ENCODE measurements at places on chromosomes 1 and 21.

- DNase-seq = no peak
Observed at GRCh38 chr1:236356141-236356540, 37.9 kb upstream of the EDARADD start.

- peak; percentile 36 for DNase-seq
Observed at GRCh38 chr1:234897754-234898454, 230.7 kb downstream of the TOMM20 start.

DNA sequence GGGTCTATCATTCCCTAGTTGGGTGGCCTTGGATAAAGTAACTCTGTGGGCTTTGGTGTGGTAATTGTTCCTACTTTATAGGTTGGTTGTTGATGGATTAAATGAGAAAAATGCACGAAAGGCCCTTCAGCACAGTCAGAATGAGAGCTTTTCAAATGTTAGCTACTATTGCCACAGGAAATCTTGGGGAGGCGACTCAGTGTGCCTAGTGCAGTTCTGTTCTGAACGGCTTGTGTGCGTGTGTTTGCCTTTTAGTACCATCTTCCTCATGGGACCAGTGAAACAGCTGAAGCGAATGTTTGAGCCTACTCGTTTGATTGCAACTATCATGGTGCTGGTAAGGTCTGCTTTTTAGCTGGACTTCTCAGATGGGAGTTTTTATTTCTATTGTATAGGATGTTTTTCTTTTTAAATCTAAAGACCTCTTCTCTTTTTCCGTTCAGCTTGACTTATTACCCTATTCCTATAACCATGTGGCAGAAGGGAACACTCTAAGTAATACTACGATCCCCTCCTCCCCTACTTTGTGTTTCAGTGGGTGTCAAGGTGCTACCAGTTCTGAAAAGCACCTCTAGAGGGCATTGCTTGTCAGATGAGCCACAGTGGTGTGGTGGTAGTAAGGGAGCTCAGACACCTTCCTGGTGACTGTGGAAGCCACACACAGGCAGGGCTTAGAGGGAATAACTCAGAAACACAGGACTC lies 9.2 kb downstream of the SFT2D2 start:
- DNase-seq = no peak

DNA sequence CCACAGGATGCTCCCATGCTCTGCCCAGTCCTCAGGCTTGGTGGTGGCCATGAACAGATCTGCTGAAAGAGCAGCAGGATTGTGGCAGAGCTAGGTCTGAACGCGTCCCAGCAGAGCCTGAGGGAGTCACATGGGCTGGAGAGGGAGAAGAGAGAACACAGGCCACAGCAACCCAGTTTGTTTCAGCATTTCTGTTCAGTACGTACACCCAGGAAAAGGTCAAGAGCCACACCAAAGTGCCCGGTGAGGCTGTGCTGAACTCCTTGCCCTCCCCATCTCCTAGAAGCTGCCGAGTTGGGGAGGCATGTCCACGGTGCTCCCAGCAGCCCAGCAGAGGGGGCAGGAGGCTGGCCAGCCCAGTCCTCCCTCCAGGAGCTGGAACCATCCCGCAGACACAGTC lies 5.5 kb downstream of the PKP1 start:
- DNase-seq = no peak

DNA sequence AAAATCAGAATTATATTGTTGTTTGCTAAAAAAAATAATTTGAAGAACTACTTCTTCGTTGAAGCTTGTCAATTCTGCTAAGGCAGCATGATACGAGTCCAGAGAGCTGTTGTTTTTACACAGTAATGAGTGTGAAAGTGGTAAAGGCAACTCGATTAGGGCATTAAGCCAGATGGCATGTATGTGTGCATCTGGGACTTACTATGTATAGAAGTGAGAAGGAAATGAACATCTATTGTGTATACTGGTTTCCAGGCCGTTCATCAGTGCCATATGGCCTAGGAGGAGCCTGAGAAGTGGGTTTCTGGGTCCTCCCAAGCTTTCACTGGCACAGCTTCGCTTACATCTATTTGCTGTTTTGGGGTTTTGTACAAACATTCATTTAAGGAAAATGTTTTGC lies 5.7 kb downstream of the CTPS1 start:
- no peak for DNase-seq

DNA sequence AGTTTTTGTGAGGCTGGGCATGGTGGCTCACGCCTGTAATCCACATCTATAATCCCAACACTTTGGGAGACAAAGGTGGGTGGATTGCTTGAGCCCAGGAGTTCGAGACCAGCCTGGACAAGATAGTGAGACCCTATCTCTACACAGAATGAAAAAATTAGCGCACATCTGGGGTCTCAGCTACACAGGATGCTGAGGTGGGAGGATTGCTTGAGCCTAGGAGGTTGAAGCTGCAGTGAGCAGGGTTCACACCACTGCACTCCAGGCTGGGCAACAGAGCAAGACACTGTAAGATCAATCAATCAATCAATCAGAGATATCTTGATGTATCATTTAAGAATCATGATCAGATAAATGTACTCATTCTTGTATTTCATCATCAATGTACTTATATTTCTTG lies 7.1 kb downstream of the ZYG11B start:
- no peak for DNase-seq
